ENCODE measurements at places on chromosomes 6 and 20.
A peak's percentile ranks its signal among the peaks of the same experiment; 100 is the strongest.

- no peak for DNase-seq
Measured at GRCh38 chr6:108744996-108745395, 103.2 kb upstream of the ARMC2 start.

DNA sequence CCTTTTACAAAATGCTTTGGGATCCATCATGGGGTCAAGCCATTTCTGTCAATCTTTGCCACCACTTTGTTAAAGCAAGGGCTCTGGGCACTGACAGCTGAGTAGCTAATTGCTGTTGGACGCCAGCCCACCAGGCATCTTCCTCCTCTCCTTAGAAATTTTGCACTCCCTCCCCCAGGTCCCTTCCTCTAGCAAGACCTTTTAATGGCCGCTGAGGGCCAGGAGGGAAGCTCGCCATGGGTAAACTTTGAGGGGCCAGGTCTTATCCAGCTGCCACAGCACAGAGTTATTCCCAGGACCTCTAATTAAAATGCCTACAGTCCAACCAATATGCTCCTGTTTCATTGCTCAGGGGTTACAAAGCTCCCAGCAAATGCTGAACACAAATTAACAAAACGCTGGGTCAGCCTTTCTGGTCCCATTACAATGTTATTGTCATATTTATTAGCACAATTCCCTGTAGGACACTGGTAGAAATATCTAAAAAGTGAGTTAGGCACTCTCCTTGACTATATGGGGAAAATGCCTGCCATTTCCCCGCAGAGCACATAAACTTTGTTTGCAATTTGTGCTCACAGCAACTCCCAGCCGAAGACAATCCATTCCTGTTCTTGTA is 16.8 kb downstream of the SCML4 start:
- DNase-seq: no peak

DNA sequence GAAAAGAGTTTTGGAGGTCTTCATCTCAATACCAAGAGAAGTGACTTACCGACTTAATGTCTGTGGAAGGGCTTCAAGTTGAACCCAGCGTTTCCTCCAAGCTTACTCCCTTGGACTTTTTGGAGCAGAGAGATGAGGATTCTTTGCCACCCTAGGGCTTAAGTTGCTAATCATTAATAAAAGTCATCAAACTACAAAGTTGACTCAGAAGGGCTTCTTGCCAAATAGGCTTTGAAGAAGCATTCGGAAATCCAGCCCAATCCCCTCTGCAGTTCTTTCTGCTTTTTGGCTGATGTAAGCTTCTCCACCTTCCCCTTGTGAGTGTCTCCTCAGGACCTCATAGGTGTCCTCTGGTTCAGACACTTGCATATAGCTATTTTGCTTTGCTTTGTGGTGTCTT is at the start of gene SLC17A3:
SLC17A3 (minus strand) TSS at position 126 of the 400 bp plus-strand sequence. CDS start 5,856 bp downstream, outside the sequence.
- DNase-seq: no peak

DNA sequence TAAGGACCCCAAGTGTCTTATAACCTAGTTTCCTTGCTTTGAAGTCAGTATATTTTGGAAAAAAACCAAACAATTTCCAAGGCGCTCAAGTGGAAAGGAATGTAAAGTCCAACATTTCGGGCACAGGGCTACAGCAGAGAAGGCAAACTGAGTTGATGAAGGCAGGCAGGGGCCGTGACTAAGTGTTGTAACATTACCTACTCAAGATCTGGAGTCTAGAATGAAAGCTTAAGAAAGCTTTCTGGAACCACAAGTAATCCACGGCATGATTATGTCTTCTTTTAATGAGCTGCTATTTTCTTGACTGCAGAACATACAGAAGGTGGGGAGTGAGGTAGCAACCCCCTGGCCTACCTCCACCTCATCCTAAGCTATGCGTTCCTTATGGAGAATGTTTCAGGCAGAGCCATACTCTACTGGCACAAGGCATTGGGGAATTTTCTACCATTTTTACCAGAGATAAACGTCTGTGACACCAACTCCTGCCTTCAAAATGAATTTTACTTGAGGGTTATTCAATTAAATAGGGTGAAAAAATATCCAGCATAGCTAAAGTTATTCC is 4.3 kb downstream of the PPP1R10 start:
- DNase-seq: no peak

- peak; percentile 7 for DNase-seq
Measured at GRCh38 chr6:117346142-117346930, 79.4 kb downstream of the ROS1 start.

GRCh38 chr6:51927450-51927849 is 160.0 kb downstream of the PKHD1 start:
- no peak for DNase-seq

DNA sequence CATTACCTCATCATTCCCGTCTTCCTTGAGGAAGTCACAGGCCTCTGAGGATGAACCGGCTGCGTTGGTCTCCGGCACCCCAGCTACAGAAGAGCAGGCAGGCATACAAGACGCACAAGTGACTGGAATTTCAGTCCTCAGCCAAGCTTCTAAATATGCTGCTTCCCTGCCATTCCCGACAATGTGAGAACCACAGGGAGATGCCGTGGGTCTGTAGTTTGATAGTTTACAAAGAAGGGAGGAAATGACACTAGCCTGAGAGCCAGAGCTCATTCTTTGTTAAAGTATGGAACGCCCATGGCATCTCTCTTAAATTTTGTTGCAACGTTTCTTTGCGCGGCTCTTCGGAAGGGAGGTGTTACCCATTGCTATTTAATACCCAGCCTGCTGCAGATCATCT is 25.7 kb downstream of the HEBP2 start:
- DNase-seq: no peak

GRCh38 chr6:122180132-122180531 is 219.3 kb upstream of the HSF2 start:
- DNase-seq: peak; percentile 44

DNA sequence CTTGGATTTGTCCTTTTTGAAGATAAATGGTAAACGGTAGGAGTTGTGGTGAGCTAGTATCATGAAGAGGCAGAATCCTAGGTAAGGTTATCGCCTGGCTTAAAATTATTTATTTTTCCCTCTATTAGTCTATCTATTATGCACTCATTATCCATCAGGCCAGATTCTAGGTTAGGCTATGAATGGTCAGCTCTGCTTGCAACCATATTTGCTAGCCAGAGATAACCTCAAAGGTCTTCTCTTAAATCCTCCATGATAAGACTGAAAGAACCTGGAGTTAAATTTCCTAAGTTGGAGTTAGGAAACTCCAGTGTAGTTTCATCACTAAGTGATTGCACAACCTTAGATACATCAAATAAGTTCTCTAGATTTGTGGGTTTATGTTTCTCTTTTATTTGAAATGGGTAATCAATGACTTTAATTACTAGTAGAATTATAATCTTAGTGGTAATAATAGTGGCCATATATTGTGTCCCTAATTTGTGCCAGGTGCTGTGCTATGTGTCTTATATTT is 302.1 kb upstream of the RUNX2 start:
- DNase-seq: no peak
